Upper lobe of left lung (tissue), 6 donors: ENCODE measurements at places on chromosomes 6 and 20. TPM values are rescaled to one million over a fixed set of nuclear protein-coding genes. Genes with fewer than 3 reads are reported as not detected.

Gene SAMD3
- 2.8 TPM for total RNA-seq

Gene POM121L2
- not detected for total RNA-seq

Gene BHLHE23
- total RNA-seq: not detected

Gene TGM2
- 446 TPM for total RNA-seq

Gene NOX3
- total RNA-seq: not detected

Gene EPPIN
- total RNA-seq: 3.7 TPM

Gene GPX6
- total RNA-seq: not detected

Gene TNFRSF6B
- 34.8 TPM for total RNA-seq

Gene GGT7
- 12.9 TPM for total RNA-seq

Gene HLA-DMB
- 141 TPM for total RNA-seq
